ENCODE measurements at places on chromosomes 2 and 18.

DNA sequence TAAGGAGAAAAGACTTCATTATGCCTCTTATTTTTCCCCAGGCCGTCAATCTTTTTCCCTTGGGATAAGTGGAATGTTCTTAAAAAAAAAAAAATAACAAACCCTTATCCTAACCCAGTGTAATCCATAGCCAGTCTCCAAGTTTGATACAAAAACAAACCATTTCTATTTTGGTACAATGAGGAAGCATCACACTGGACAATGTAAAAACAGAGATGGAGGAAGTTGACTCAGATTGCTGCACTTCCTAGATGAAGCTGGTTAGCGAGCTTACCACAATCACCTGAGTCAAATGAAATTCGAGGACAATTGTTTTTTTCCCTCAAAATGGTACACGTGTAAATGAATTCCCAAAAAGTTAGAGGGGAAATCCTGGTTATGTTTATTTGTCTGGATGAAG, 259.7 kb downstream of the TCF4 start:
- DNase-seq: no peak

- DNase-seq: no peak
Observed at GRCh38 chr2:120111193-120111592, 98.3 kb downstream of the EPB41L5 start.

GRCh38 chr18:44123743-44124142, 556.9 kb upstream of the SETBP1 start:
- no peak for DNase-seq

- no peak for DNase-seq
Observed at GRCh38 chr2:138239902-138240491, 261.6 kb upstream of the SPOPL start.

DNA sequence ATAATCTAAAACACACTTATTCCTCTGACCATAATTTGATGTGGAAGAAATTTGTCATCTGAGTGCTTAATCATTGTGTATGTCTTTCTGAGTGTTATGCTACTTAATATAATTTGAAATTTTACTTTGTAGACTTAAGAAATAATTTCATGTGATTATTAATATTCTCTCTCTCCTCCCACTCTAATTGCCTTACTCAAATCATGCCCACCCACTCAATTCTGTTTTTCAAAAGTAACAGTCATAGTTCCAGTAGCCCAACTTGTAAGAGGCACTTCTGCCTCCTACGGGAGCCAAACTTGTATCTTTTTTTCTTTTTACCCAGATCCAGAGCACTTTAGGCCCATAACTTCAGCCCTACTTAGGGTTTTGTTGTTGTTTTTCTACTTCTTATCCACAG, 18.5 kb upstream of the KYNU start:
- DNase-seq: no peak

- DNase-seq: no peak
Observed at GRCh38 chr18:60329131-60329530, 43.4 kb downstream of the MC4R start.

DNA sequence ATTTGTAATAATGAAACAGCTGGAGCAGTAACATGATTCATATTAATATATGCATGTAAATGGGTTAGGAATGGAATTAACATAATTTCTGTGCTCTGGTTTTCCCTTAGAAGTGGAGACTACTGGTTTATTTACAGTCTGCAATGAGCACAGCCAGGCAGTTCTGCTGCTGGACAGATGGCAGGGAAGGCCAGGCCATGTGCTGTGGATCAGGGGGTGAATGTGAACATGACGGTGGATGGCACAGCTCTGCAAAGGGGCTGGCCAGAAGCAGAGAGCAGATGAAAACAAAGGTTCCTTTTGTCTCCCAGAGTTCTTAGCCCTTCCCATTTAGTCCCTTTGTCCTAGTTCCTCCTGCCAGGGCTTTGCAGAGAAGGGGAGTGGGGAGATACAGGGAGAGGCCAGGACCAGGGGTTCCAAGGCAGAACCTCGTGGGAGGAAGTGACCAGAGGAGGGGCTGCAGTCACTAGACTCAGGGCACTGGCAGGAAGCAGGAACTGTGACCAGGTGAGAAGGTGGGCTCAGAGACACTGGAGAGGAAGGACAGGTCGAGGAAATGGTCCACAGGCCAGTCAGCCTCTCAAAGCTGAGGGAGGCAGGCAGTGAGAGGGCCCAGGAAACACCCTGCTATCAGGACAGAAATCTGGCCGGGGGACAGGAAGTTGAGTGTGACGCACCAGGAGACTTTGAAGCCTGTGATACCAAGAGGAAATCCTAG, 112.9 kb upstream of the ATP8B1 start:
- DNase-seq: no peak

- DNase-seq: no peak
Observed at GRCh38 chr18:39713961-39714360, 2148.4 kb upstream of the CELF4 start.

GRCh38 chr2:1403565-1403964, 9.7 kb upstream of the TPO start:
- no peak for DNase-seq

DNA sequence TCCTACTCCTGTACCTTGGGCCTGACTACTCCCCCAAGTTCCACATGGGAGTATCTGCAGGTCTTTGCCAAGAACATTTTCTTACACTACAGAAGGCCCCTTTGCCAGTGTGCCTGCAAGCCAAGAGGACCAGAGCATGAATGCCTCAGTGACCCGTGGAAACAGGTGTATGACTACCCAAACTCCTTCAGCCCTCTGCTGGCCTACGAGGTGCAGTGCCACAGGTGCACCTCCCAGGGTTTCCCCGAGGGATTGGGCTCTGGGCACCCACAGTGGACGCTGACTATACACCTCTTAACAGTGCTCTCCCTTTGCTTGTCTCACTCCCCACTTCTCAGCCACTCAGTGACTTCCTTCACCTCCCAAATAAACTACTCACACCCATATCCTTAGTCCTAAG, 91.4 kb downstream of the COL6A3 start:
- no peak for DNase-seq

GRCh38 chr18:58632552-58632951, 3.7 kb upstream of the ALPK2 start:
- DNase-seq: peak; percentile 70

DNA sequence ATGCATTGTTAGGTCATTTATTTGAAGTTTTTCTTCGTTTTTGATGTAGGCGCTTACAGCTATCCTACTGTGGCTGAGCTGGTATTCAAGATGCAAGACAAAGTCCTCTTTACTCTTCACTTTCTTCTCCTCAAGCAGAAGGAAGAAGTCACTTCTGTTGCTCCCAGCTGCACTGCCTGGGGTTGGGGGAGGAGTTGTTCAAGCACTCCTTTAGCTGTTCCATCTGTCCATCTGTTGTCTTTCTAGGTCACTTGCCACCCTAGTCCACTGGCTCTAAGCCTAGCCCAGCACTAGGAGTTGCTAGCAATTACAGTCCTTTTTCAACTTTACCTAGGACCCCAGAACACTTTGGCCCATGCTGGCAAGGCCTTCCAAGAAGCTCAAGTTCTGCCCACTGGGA, 200.6 kb upstream of the RBMS1 start:
- no peak for DNase-seq

DNA sequence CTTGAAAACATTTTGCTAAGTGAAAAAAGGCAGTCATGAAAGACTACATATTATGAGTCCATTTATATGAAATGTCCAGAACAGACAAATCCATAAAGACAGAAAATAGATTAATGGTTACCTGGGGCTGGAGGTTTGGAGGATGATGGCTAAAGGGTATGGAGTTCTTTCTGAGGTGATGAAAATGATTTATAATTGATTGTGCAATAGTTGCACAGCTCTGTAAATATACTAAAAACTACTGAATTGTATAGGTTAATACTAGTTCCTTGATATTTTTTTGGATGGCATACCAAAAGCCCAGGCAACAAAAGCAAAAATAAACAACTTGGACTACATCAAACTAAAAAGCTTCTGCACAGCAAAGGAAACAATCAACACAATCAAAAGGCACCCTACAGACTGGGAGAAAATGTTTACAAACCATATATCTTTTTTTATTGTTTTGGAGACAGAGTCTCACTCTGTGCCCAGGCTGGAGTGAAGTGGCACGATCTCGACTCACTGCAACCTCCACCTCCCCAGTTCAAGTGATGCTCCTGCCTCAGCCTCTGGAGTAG, 21.5 kb downstream of the SOS1 start:
- no peak for DNase-seq

DNA sequence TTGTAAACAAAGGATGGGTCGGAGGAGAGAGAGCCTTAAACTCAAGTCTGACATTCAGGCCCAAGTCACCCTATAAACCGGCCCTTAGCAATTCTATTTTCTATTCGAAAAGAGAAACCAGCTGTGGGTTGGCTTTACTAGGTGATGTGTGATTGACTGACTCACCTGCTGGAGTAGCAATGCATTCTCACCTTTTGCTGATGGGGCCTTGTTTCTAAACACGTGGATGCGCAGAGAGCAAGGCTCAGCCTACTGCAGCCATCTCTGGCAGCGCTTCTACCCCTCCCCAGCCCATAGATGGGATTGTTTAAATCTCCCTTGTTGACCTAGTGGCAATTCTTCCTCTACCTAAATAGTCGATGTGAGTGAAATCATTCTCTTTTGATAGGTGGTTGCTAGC, 138.5 kb downstream of the MEIS1 start:
- DNase-seq: no peak

DNA sequence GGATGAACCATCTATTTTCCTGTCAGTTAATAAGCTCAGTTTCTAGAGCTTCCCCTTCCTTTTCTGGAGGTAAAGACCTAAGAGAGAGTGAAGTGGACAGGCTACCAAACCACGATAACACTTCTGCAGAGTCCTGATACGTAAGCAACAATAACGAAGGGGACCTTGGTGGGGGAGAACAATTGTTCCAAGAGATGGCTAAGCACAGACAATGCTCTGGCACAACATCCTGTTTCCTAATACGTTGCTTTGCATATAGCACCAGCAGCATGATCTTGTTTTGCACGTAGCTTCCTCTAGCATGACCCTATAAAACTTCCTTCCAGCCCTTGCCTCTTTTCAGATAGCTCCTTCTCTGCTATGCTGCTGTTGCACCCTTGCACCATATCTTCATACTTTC, 247.3 kb downstream of the RAD51AP2 start:
- DNase-seq: no peak

DNA sequence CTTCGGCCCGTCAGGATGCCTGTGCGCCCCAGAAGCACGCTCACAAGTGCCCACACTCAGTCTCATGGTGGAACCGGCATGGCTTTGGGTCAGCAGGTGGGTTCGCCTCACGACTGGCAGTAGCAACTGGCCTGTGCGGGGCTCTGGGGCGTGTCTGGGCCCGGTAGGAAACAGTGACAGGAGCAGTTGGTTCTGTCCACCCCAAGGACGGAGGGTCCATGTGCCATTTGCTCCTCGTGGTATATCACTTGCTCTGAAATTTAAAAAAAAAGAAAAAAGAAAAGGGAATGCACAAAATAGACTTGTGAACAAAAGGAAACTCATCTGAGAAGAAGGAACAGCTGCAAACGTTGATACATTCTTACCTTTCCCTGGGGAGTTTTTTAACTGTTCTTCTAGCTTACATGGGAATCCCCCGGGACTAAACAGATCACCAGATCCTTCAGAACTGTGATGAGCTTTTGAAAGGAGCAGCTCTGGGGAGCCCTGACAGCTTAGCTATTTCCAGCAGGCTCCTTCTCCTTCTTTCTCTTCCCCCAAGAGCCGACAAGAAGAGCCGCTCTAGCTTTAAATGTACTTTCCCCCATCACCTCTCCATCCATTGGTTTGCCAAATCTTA, 42.8 kb downstream of the TRAPPC12 start:
- DNase-seq: no peak

DNA sequence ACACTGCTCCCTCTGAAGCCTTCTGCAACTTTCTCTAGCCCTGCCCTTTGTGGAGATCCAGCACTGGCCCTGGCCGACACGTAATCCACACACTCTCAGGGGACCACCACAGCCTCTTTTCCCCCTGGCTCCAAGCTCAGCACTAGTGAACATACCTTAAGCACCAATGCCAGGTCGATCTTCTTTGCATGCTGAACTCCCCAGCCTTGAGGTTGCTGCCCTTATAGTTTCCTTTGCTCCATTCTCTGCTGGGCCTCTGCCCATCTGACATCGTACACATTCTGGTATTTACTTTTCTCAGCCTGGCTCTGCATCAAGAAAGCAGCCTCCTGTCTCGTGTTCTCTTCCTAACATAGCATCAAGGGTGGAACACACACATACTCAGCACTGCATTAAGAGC, 361.5 kb downstream of the LPIN1 start:
- no peak for DNase-seq

DNA sequence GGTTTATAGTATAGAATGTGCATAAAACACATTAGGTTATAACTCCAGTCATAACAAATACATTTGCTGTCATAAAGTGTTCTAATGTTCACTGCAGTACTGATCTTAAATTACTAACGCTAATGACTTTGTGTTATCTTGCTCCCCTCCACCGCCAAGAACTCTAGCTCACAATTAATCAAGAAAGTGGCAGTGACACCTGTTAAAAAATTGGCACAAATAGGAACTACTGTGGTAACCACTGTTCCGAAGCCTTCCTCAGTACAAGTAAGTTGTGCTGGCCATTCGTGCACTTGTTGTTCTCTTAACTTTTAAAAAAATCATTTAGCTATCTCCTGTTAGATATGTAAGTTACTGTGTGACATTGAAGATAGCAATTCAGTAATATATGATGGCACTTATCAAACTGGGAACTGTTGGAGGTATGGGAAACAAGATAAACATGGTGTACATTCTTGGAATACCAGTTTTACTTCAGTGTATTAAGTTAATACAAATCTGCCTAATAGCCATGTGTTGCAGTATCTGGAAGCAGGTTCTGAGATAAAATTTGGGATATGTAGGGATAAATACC, 41.2 kb downstream of the TAF4B start:
- no peak for DNase-seq

DNA sequence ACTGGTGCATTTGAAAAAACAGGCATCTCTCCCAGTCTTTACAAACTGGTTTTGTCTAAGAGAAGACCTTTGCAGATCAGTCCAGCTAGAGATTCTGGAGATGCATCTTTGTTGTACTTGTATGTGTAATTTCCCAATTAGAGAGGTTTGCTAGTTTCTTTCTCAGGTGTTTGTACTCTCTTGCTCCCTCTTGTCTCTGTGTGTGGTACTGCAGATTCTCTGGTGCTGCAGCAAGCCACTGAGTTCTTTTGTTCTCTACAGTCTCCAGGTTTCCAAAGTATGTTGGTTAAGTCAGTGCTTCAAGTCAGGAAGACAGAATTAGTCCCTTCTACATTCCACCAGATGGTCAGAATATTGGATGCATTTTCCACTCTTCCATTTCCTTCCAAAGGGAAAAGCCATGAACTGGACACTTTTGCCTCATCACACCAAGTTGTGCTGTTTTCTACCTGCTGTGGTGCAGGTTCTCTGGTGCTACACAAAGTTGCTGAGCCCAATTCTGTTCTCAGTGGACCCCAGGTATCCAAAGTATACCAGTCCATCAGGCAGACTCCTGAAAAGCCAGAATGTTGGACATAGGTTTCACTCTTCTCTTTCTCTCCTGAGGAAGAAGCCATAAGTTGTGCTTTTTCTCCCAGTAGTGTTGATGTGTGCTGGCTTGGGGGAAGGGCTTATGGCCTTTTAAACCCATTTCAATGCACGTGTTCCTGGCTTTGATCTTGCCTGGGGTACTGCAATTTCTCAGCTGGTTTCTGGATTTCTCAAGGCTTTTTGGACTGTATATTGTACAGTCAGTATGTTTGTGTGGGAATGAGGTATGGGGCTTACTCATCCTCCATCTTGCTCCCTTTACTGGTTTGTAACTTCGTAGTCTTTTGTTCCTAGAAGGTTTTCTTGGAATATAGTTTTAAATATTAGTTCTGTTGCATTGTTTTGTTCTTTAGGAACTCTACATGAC, 29.8 kb downstream of the EPC2 start:
- DNase-seq: no peak

All from Right ventricle myocardium superior (tissue), 1 donor.